ENCODE measurements at places on chromosomes 7 and 10.

- no peak for DNase-seq
Measured at GRCh38 chr7:78082556-78082955, 284.0 kb downstream of the PHTF2 start.

- DNase-seq, result no peak
Measured at GRCh38 chr7:155918720-155919390, 106.6 kb upstream of the SHH start.

DNA sequence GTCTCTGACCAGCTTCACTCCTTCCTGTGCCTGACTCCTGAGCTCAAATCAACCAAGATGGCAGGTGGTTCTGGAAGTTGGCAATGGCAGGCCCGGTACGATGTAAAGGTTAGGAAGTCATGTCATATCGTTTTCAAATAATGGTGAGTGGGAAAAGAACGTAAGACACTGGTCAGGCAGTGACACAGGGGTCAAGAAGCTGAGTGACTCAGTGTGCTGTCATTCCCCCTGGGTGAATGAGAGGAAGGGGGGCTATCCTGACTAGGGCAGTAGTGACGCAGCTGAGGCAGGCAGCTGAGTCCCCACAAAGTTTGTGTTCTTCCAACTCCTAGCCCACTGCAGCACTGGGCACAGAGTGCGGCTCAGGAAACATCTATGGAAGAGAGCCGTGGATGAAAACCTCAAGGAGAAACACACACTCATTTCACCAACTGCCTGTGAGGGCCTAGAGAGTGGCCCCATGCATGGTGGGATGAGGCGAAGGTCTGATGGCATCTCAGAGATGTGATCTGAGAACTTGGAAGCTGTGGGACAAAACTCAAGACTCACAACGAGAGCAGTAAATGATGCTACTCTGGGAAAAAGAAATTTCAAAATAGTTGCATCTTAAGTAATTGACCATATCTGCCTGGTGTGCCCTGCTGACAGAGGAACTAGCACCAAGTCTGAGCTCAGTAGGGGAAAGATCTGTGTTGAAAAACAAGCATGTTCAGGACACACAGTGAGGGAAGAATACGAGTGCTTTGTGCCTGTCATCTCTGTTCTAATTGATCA lies 23.2 kb downstream of the CREB3L2 start:
- DNase-seq, result no peak

GRCh38 chr10:6912424-6912823 lies 332.3 kb upstream of the PRKCQ start:
- no peak for DNase-seq

GRCh38 chr7:77184990-77185389 lies 14.6 kb downstream of the FGL2 start:
- no peak for DNase-seq

DNA sequence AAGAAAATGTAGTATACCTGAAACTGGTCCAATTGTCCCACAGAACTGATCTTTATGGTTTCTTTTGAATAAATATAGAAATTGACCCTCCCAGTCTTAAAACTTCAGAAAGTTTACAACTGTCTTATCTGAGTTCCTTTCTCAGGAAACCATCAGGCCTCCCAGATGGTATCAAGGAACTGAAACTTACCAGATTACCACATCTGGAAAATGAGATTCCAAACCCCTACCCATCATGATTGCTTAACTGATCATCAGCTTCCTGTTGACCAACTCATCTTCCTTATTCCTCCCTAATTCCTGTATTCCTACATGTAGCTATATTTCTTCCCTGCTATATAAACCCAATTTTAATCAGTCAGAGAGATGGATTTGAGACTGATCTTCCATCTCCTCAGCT lies 5.5 kb downstream of the VWDE start:
- no peak for DNase-seq

Measured in GM12865 (cell line).